GM12878 (cell line): ENCODE measurements at places on chromosomes 1 and 21. TPM values are rescaled to one million over a fixed set of nuclear protein-coding genes. Genes with fewer than 3 reads are reported as not detected.
A peak's percentile ranks its signal among the peaks of the same experiment; 100 is the strongest.

- no peak for DNase-seq
Observed at GRCh38 chr1:243980471-243980870, 70.6 kb upstream of the ZBTB18 start.

Gene ATAD3C
- total RNA-seq = 1.1 and 1.6 TPM in 2 replicates

GRCh38 chr1:213008564-213008963 lies 7.1 kb downstream of the ANGEL2 start:
- peak; percentile 17 for DNase-seq

Gene VANGL1
- 10.6 and 12.4 TPM in 2 replicates for total RNA-seq

Gene TMEM61
- total RNA-seq = not detected in 2 replicates

DNA sequence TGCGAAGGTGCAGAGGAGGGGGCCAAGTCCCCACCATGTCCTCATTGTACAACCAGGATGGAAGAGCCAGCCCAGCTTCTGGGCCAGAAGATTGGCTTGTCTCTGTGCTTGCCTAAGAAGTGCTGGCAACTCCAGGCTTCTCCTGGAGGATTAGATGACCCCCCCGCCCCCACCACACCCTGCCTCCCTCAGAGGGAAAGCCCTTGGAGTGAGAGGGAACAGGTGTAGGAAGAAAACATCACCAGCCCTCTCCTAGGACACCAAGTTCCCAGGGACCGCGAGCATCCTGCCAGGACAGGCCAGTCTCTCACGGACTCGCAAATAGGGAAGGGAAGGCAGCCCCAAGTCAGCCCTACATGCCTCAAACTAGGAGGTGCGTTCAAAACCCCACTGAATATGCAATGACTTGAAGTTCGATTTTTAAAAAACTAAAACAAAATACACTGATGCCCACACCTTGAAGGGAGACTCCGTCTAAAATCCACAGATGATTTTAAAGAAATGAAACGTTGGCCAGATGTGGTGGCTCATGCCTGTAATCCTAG lies 20.7 kb upstream of the SLC25A33 start:
- no peak for DNase-seq

GRCh38 chr1:2212532-2213491 lies 15.3 kb upstream of the SKI start:
- DNase-seq = no peak

Gene MARK1
- 0.10 TPM in 1 of 2 replicates, not detected in the other for total RNA-seq

- no peak for DNase-seq
Observed at GRCh38 chr1:201752333-201752732, 76.6 kb upstream of the IPO9 start.

DNA sequence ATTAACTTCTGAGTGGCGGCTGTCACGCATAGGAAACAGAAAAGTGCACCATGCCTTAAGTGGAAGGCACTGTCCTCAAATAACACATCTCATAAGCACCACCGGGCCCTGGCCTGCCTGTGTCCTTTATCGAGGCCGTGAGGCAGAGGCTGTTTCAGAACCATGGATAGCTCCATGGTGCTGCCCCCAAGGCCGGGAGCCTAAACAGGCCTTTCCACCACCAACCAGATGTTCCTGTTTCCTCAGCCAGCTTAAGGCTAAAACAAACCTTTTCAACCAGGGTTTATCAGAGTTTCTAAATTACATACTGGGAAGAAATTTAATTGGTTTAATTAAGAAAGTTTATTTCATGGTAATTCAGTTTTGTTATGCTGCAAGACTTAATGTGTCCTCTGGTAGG lies 114.4 kb downstream of the DMRTA2 start:
- no peak for DNase-seq
